Hepatic stellate cell (primary cell): ENCODE measurements at places on chromosomes 6 and 20.

GRCh38 chr6:100470422-100471120, 5.8 kb upstream of the SIM1 start:
- DNase-seq = no peak

DNA sequence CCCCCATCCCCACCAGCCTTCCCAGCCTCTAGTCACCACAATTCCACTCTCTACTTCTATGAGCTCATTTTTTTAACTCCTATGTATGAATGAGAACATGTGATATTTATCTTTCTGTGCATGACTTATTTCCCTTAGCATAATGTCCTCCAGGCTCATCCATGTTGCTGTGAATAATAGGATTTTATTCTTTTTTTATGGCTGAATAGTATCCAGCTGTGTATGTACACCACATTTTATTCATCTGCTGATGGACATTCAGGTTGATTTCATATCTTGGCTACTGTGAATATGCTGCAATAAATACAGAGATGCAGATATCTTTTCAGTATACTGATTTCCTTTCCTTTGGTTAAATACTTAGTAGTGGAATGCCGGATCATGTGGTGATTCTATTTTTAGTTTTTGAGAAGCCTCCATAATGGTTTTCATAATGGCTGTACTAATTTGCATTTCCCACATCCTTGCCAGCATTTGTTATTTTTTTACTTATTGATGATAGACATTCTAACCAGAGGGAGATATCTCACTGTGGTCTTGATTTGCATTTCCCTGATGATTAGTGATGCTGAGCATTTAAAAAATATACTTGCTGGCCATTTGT, 194.9 kb downstream of the PACRG start:
- DNase-seq = no peak

GRCh38 chr20:57213291-57213690, 53.1 kb downstream of the BMP7 start:
- no peak for DNase-seq

DNA sequence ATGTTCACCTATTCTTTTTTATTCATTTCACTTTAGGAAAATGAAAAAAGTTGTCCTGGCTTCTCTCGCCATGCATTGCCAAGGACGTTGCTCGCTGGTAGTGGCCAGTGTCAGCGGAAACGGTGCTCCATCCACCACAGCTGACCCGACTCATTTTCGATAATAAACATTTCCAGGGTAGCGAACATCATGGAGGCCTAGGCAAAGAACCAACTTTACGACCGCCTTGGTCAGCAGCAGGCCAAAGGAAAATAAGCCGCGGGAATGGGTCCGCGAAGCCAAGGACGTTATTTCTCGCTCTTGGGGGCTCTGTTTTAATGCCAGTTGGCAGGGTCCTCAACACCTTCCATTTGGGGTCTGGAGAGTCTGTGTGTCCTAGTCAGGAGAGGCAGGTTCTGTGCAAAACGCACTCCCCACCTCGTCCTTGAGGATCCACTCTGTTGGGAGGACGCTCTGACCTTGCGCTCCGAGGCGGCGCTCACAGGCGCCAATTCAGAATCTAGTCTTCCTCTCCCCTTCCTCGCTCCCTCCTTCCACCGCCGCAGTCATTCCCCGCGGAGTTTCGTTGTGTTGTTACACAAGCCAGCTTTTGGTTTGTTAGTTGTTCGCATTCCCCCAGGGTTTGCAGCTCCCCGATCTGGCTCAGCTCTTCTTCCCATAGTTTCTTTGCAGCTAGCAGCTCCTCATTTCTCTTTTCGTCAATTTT, 4.1 kb upstream of the PAX1 start:
- DNase-seq = no peak

DNA sequence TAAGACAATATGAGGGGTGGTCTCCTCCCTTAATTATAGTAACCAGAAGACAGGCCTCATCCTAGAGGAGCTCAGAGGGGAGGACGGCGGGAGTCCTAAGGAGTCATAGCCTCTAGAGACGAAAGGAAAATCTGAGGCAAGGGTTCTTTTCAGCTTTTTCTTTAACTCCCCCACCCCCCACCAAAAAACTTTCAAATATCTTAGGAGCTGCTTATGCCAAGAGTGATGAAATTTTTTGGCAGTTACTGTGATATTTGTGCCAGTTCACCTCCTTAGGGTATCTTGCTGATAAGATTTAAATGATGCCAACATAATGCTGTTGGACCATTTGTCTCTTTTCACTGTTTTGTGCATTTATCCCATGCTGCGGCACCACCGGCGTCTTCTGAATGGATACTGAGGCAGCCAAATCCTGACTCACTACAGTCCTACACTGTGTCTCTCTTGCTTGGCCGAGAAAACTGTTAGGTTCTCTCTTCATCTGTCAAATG, 44.5 kb upstream of the DSE start:
- DNase-seq = no peak
